ENCODE measurements at places on chromosomes 1 and 21. TPM values are rescaled to one million over a fixed set of nuclear protein-coding genes. Genes with fewer than 3 reads are reported as not detected.

Gene SPRR3
- total RNA-seq = not detected

Gene ACTL8
- 1.6 TPM for total RNA-seq

Gene PPP1R12B
- 0.95 TPM for total RNA-seq

Gene CBS
- 11.0 TPM for total RNA-seq

Gene NPR1
- total RNA-seq = 1.2 TPM

Gene TMED5
- total RNA-seq = 14.5 TPM

Gene SAMSN1
- not detected for total RNA-seq

Gene FMN2
- 2.8 TPM for total RNA-seq

Gene CD1C
- not detected for total RNA-seq

Gene DNALI1
- total RNA-seq = not detected

Gene TRPM2
- 9.3 TPM for total RNA-seq

Gene CENPF
- total RNA-seq = 79.0 TPM

Gene HSD3B2
- not detected for total RNA-seq

Gene CFAP45
- total RNA-seq = 0.66 TPM

Gene HPDL
- 4.7 TPM for total RNA-seq

Gene CNR2
- total RNA-seq = not detected

Gene CAMK2N1
- total RNA-seq = 27.4 TPM

Gene HSD3B1
- total RNA-seq = not detected

Gene AADACL3
- not detected for total RNA-seq

Gene PLPPR4
- not detected for total RNA-seq

Gene PPFIA4
- total RNA-seq = 0.38 TPM

Gene LENEP
- total RNA-seq = not detected
